EH (cell line): ENCODE measurements at places on chromosomes 7 and 10.

DNA sequence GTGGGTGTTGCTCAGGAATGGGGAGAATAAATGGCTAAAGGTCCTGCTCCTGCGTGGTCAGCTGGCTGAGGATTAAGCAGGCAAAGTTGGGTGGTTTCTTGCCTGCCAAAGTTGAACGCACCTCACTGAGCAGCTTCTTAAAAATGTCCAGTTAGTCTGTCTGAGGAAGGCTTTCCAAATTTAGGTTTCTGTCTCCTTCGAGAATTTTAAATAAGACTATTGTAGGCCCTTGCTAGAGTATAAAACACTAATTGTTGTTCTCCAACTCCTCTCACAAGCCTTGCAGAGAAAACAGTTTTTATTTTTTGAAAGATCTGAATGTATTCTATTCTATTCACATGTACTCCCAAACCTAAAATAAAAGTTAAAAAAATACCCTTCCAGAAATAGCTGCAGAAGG, 122.0 kb upstream of the LAMB4 start:
- no peak for DNase-seq

DNA sequence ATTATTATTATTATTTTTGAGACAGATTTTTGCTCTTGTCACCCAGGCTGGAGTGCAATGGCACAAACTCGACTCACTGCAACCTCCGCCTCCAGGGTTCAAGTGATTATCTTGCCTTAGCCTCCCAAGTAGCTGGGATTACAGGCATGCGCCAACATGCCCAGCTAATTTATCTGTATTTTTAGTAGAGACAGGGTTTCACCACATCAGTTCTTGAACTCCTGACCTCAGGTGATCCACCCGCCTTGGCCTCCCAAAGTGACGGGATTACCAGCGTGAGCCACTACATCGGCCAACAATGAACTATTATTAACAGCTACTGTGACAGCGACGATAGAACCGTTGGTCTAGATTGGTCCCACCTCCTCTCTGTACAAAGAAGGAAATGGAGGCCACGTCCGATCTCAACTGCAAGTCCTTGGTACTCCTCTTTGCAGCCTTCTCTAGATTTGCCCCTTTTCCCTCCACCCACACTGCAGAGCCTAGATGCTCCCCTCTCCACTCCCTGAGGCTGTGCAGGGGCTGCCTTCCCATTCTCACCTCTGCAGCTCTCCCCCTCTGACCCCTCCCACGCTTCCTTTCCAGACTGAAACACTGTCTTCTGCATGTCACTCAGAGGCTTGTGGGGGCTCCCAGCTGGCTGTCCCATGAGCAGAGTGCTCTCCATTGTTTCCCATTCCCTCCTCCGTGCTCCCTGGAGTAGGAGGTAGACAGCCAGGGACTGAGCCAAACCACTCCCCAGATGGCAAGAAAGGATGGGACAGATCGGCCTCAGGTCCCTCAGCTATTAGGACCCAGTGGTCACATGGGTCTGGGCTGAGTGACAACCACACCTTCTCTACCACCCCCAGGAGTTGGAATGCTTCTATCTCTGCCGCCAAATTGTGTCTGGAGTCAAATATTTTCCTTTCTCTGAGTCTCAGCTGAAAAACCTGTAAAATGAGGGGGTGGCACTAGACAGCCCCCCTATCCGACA, 2.3 kb downstream of the LOXL4 start:
- DNase-seq = no peak

DNA sequence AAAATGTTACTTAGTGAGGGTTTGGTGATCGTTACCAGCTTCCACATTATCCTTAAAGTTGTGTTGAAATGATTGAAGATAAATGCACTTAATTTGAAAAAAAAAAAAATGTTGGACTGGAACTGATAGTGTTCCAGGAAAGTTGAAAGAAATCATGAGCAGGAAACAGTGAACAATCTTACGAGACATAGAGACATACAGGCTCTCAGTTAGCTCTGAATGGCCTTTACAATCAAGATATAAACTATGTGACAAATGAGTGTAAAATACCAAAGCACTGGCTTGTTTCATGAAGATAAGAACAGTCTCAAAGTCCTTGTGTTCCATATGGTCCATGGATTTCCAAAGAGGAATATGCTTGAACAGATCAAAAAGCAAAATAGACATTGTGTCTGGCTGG, 430.1 kb upstream of the ETV1 start:
- no peak for DNase-seq

DNA sequence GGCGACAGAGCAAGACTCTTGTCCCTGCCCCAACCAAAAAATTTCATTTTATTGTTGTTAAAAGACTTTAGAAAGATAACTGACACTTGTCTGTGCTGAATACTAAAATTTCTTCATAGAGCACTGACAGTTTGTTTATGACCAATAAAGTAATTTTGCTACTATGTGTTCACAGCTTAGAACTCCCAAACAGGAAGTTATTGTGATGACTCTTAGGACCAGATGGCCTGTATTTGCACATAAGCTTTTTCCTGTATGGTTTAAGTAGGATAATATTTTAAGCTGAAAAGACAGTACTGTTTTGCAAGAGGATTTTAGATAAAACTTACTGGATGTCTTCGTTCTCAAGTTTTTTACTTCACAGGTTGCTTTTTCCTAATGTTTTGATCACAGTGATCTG, 80.7 kb downstream of the MMRN2 start:
- peak; percentile 50 for DNase-seq

DNA sequence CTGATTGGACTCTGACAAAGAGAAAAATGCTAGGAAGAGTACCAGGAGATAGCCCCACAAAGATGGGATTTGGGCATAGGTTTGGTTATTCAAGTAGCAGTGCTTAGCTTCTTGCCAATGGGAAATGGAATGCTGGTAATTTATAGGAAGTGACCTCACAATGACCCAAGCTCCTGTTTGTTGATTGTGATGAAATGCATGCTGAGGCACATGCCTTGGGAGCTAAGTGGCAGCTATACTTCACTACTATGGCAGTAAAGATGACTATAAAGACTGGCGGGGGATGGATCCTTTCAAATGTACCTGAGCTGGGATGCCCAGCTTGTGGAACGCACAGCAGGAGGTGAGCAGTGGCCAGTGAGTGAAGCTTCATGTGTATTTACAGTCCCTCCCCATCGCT, 153.8 kb downstream of the ZNF22 start:
- DNase-seq = peak; percentile 1

GRCh38 chr7:92751902-92752901, 84.2 kb downstream of the CDK6 start:
- peak; percentile 95 for DNase-seq

GRCh38 chr7:74479066-74479781, 25.5 kb downstream of the GTF2IRD1 start:
- peak; percentile 15 for DNase-seq

GRCh38 chr7:121837462-121837861, 35.5 kb upstream of the PTPRZ1 start:
- no peak for DNase-seq

DNA sequence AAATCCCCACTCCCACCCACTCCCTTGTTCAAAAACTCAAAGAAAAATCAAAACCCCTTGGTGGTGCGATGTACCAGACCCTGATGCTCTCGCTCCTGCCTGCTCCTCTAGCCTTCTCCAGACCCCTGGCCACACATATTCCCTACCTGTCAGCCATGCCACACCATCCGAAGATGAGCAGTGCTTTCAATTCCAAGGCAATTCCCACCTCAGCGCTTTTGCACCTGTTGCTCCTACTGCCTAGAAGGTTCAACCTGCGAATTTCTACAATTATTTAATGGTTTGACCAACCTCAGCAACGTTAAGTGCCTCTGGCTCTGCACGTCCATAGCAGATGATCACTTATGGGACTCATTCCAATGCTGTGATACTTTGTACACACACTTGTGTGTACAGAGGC, 11.1 kb downstream of the SLC16A12 start:
- DNase-seq = no peak

DNA sequence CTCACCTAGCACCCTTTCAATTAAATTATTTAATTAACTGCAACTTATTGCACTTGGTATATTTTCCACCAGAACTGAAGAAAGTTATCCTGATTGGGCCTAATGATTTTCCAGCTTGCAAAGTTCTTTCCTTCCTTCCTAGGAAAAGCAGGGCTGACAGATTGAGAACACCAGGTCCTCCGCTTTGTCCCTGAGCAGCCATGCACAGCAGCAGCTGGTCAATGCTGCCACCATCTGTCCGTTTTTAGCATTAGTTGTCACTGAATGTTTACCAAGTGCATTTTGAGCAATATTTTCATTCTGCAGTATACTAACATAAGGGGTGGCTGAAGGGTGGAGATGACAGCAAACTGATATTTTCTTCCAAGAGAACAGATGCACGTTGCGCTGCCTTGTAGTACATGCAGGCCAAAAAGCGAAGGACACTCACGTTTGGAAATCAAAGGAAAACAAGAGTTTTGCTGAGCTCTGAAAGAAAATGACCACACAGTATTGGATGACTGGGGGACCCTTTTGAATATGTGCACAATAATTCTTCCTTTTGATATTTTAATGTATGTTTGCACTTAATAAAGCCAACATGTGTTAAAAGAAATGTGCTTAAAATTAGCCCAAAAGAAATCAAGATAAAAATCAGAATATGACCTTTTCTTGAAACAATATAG, 248.8 kb upstream of the PTN start:
- DNase-seq = peak; percentile 81

DNA sequence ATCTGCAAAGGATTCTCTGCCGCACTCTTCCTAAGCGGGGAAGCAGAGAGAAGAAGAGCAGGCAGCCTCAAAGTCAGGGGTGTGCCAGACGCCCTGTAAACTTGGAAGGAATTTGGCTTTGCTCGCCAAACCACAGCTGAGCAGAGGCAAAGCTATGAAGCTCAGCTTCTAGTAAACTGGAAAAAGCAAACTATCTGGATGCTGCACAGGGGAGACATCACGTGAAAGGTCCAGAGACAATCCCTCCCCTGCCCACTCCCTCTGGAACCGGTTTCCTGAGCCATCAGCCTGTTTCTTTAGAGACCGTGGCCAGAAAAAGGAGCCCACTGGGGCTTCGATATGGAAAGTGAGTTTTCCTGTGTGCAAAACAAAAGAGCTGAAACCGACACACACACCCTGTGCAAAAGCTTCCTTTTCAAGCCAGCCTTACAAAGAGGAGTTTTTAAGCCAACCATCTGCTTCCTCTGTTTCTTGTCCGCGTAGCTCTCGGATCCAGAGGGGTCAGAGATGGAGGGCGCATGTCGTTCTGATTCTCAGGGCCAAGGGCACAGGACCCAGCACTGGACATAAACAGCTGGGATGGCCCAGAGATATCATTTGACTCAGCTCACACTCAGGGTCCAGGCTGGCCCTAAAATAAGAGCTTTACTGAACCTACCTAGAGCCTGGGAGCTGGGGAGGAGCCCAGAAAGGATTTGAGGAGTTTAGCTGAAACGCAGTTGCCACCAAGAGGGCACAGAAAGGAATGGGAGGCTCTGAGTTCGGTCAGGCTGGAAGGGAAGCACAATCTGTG, 58.2 kb upstream of the DNAAF5 start:
- DNase-seq = peak; percentile 82

DNA sequence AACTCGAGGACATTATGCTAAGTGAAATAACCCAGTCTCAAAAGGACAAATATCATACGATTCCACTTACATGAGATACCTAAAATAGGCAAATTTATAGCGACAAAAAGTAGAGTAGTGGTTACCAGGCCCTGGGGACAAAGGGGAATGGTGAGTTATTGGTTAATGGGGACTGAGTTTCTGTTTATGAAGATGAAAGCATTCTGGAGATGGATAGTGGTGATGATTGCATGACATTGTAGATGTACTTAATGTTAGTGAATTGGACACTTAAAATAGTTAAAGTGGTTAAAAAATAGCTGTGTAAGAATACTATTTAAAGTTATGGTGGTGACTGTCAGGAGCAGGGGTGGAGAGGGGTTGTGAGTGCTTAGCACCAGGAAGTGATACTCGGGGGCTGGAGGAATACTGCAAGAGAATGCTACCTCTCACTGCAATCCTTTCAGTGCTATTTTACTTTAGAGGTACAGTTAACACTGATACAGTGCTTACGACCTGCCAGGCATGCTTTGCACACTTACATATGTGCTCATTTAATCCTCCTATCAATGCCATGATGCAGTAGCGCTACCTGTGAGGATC, 16.7 kb upstream of the TEX36 start:
- no peak for DNase-seq

GRCh38 chr7:29194594-29195427, at the start of gene CHN2:
Gene CHN2 (plus strand): TSS chr7:29194775.
- peak; percentile 21 for DNase-seq

DNA sequence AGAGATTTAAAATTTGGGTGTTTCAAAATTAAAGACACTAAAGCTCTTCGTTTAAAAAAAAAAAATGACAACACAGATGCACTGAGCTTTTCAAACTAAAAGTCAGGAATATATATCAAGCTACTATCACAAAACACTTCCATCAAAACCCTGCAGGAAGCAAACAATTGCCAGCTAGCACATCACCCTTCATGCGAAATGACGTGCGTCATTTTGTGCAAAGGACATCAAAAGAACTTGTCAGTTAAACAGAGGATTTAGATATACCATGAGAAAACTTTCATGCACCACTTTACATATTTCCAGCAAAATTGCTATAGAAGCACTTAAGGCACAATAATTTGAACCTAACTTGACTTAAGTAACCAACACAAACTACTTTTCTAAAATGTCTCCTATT, 264.7 kb downstream of the GRM8 start:
- no peak for DNase-seq

GRCh38 chr10:76210211-76210610, 778.8 kb downstream of the LRMDA start:
- no peak for DNase-seq

DNA sequence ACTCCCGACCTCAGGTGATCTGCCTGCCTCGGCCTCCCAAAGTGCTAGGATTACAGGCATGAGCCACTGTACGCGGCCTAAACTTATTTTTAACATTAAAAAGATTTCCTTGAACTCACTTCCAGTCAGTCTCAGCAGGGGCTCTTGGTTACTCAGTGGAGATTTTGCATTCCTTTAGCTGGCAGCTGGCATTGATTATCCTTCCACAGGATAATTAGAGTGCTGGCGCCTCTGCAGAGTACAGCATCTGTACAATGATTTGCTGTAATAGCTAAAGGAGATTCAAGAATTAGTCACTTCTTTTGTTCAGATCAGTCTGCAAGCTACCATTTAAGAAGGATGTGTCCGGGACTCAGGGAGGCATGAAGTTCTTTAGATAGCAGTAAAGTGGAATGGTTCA, 125.0 kb upstream of the NPY start:
- peak; percentile 18 for DNase-seq

GRCh38 chr7:133015888-133016287, 66.0 kb downstream of the CHCHD3 start:
- no peak for DNase-seq

- no peak for DNase-seq
Measured at GRCh38 chr10:92356041-92356440, 65.1 kb downstream of the MARCHF5 start.

GRCh38 chr7:44217852-44218402, 17.1 kb downstream of the YKT6 start:
- no peak for DNase-seq

DNA sequence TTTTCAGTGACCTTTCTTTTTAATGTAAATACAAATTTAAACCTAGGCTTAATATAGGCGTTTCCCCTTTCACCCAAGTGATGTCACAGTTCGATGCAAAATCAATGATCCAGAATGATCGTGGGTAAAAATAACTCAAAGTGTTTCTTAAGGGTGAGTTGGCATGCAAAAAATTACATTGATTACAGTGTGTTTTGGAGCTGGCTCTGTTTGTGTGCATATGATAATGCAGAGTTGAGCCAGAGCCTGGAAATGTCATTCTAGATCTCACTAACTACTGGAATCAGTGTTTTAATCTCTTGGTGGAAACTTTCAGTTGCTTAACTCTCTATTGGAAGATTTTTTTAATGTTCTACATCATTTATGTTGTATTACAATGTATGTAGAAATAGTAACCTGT, 72.5 kb upstream of the MXI1 start:
- DNase-seq = no peak
